ENCODE measurements at places on chromosomes 3 and 15.

DNA sequence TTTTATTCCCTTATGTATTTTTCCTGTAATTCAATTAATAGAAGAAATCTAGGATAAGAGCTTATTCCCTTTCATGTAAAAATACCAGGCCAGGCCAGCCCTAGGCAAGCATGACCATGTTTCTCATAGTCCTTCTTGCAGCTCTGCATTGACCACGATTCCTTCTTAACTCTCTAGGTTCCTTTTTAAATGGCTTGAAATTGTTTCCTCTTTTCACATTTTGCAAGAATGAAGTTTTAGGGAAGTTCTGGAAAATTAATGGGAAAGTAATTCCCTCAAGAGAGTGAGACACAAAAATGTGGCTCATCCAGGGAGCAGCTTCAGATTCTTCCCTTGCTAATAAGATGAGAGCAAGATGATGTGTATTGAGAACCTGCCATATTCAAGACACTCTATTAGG is 116.5 kb upstream of the FGF7 start:
- DNase-seq, result no peak

GRCh38 chr3:27713078-27713423 is 9.1 kb downstream of the EOMES start:
- no peak for DNase-seq

DNA sequence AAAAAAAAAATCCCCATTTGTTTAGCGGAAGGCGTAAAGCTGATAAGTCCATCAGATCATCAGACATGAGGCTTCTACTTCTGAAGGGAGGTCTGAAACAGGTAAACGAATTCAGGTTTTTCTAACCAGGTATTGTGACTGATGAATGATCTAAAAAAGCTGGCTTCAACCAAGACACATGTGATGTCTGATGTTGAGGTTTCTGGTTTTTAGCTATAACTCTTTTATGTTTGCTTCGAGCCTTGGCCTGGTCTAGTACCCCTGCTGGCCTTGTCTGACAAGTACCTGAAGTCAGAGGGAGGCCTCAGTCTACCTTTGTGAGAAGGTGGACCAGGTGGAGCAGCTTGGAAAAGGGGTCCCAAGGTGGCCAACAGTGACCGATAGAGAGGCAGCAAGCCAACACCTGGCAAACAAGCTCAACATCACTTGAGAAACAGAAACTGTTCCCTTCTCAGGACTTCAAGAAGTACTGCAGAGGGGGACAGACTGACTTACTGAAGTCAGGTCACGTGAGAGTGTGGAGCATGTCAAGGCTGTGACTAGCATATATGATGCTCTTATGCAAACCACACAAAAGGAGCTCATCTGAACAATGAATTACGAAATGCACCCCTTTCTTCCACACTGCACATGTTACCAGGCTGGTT is 33.0 kb upstream of the CA12 start:
- DNase-seq, result no peak

GRCh38 chr15:57727031-57727430 is 20.5 kb downstream of the POLR2M start:
- DNase-seq, result no peak

DNA sequence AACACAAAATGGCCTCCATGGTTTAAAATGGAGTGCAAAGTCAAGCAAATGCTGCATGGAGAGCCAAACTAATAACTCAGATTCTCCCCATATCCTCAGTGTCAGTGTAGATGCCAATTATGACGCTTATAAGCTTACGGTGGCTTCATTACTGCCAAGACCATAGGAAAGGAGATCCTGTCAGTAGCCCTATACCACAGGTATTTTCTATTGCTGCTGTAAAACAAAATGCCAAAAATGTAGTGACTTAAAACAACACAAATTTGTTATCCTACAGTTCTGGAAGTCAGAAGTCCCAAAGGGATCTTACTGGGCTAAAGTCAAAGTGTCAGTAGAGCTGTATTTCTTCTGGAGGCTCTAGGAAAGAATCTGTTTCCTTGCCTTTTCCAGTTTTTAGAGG is 149.8 kb upstream of the GBE1 start:
- no peak for DNase-seq

DNA sequence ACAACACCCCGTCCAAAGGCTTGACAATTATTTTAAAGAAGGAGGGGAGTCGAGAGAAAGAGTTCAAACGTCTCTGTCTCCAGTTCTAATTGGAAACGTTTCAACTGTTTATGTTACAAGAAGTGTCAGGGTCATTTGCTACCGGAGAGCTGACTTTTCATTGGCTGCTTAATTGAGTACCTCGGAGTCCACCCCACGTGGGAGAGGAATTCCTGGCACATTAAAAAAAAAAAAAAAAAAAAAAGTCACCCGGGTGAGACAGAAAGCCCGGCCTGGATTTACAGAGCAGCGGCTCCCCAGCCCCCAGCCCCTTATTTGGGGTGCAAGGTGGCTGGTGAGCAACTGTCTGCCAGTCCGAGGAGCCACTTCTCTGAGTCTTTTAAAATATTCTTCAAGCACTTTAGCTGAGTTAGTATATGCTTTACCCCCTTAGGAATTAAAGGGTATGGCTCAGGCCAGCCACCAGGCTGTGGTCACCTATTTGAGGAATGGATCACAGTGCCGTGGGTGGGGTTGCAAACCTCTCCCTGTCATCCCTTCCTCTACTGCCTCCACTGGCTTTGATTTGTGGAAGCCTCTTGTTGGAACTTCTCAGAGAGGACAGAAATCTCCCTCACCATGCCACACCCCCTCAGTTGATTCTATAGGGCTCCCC is 3.9 kb upstream of the TLE3 start:
- DNase-seq, result peak; percentile 67

GRCh38 chr3:72175296-72175858 is 390.4 kb upstream of the PROK2 start:
- DNase-seq, result no peak

- no peak for DNase-seq
Measured at GRCh38 chr3:32453346-32453745, 49.3 kb downstream of the CMTM6 start.

GRCh38 chr15:31434588-31435260 is 108.1 kb downstream of the KLF13 start:
- DNase-seq, result peak; percentile 70

GRCh38 chr3:59115364-59116232 is 65.8 kb upstream of the CFAP20DC start:
- DNase-seq, result no peak

DNA sequence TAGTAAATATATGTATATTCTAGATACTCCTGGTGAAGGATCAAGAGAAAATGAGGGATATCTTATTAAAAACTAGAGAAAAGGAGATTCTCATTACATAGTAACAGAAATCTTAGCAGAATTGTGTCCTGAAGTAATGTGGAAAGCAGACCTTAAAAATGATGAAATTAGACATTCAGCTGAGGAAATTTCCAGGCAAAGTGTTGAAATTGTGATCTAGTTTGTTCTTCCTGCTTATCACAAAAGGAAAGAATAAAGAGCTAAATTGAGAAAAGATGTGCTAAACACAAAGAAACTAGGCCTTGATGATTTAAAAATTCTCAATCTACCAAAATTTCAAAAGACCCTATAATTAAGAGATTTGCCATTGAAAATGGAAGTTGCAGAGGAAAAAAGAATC is 362.6 kb upstream of the PLSCR5 start:
- DNase-seq, result no peak

GRCh38 chr15:64460724-64461720 is 644 bp downstream of the ZNF609 start:
- peak; percentile 34 for DNase-seq

- no peak for DNase-seq
Measured at GRCh38 chr15:88242586-88243555, 13.7 kb downstream of the NTRK3 start.

DNA sequence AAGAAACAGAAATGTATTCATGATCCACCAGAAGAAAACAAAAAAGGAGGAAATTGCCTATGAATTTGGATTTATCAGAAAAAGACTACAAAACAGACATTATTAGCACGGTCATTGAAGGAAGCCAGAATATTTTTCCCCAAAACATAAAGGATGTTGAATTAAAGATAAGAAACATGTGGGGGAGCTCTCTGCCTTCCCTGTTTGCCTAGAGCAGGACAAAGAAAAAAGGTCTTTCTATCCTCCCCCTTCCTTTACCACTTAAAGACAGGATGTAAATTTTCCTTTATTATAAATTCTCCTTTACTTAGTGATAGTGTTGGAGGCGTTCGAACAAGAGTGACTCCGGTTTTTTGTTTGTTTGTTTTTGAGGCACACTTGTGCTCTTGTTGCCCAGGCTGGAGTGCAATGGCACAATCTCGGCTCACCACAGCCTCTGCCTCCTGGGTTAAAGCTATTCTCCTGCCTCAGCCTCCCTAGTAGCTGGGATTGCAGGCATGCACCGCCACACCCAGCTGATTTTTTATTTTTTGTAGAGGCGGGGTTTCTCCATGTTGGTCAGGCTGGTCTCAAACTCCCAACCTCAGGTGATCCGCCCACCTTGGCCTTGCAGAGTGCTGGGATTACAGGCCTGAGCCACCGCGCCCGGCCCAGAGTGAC is 14.9 kb upstream of the RPN1 start:
- DNase-seq, result no peak
